ENCODE measurements at places on chromosomes 16 and 17.

DNA sequence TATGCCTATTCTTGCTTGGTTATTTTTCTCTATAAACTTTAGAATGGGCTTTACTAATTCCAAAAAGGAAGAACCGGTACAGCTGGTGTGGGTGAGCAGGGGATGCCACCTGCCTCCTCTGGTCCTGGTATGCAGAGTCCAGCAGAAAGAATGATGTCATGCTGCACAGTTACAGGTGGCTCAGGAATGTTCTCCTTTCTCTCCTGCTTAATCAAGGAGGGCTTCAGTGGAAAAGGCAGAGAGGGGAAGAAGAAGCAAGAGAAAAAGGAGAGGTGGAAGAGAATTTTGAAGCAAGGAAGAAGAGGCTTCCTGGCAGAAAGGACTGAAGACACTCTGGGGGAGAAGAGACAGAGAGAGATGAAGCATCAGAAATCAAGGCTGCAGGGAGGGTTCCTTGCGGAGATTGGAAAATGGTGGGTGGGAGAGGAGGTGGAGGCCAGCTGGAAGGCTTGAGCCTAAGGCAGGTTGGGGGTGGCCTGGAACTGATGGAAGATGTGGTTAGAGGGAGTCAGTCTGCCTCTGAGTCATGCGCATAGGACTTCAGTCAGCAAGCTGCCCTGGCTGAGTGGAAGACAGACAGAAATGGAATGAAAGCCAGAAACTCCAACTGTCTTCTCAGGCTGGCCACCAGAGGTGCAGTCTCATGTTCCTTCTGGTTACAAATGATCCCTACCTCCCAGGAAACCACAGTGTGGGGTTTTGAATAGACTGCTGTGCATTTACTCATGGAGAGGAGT is 64.6 kb upstream of the CRHR1 start:
- DNase-seq, result no peak

GRCh38 chr17:44777394-44778348 is 18.9 kb downstream of the ADAM11 start:
- DNase-seq, result no peak

DNA sequence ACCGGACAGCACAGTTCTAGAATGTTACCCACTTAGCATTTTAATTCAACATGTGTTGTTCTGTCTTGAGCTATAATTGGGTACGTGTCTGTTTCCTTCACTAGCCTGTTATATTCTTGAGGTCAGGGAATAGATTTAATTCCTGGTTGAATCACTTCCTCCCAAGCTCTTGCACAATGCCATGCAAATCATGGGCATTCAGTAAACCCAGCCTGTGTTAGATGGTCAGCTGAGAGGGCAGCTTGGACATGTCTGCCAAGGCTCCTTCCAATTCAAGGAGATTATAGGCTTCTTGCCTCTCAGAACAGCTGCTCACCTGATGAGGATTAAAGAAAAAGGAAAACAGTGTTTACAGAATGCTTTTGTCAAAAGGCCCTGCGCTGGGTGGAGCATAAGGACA is 12.6 kb downstream of the C1QTNF1 start:
- peak; percentile 57 for DNase-seq

- DNase-seq, result no peak
Measured at GRCh38 chr17:80220736-80221215, 549 bp downstream of the SLC26A11 start.

- no peak for DNase-seq
Measured at GRCh38 chr17:73064084-73064938, 28.2 kb downstream of the SLC39A11 start.

DNA sequence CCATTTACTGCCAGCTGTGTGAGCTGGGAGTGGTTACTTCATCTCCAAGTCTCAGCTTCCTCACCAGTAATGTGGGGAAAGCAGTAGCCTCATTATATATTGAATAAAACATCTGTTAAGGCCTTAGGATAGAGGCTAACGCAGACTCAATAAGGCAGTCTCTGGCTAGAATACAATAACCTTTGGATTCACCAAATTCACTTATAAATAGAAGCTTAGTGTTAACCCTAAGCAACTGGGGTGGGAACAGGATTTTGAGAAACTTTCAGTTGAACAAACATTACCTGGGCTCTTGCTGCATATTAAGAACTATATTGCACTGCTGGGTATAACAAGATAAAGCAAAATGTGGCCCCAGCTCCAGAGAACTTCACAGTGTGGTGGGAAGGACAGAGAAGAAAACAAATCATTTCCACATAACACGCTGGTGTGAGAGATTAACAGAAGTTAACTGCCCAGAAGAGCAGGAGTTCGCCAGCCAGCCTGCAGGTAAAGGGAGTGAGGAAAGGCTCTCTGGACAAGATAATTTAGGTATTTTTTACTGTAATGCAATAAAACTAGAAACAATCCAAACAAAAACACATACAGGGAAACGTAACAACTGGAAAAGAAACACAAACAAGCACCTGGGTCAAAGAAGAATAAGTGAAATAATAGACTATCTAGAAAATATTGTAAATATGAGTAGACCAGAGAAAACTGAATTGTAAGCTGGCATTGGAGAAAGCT is 57.0 kb downstream of the USP31 start:
- no peak for DNase-seq

DNA sequence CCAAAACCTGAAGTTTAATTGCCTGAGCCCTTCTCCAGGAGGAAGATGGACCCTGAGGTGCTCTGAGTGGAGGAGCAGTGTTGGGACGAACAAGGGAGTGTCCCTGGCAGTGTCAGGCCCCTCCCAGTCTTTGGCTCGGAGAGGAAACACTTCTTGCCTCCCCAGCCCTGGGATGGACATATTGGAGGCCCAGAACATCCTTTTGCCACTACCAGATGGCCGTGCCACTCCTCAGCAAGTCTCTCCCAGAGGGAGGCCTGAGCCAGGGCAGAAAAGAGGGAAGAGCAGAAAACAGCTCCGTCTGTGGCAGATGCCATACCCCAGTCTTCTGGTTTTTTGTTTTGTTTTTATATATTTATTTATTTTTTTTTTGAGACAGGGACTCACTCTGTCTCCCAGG is 91.5 kb upstream of the CRHR1 start:
- no peak for DNase-seq

DNA sequence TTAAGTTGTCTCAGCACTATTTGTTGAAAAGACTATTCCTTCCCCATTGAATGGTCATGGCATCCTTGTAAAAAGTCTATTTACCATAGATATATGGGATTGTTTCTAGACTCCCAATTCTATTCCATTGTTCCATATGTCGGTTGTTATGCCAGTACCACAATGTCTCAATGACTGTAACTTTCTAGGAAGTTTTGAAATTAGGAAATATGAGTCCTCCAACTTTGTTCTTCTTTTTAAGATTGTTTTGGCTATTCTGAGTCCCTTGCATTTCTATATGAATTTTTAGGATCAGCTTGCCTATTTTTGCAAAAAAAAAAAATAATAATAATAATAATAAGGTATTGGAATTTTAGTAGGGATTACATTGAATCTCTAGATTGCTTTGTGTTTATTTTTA is 43.0 kb upstream of the ABCA3 start:
- DNase-seq, result no peak

DNA sequence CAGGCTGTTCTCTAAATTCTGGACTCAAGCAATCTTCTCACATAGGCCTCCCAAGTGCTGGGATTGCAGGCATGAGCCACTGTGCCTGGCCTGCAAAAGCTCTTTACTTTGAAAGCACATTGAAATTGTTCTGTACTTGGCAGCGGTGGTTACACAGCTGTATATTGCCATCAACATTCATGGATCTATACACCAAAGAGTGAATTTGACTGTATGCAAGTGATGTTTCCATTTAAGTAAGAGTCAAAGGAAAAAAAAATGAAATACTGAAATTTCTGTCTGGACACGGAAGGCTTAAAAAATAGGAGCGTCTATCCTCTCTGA is 450.6 kb upstream of the PSMD7 start:
- DNase-seq, result no peak

DNA sequence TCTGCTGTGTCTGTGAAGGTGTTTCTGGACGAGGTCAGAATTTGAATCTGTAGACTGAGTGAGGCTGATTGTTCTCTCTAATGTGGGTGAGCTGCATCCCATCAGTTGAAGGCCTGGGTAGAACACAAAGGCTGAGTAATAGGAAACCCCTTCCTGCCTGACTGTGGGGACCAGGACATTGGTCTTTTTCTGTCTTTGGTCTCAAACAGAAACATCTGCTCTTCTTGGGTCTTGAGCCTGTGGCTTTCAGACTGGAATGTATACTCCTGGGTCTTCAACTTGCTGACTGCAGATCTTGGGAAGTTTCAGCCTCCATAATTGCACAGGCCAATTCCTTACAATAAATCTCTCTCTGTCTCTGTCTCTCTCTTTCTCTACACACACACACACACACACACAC is 19.6 kb upstream of the LRRC75A start:
- no peak for DNase-seq

- DNase-seq, result no peak
Measured at GRCh38 chr16:53911513-53911912, 207.6 kb downstream of the FTO start.

- no peak for DNase-seq
Measured at GRCh38 chr16:68360547-68360946, 49.7 kb downstream of the PRMT7 start.

GRCh38 chr17:78679495-78680395 is 102.3 kb downstream of the CYTH1 start:
- DNase-seq, result no peak

- no peak for DNase-seq
Measured at GRCh38 chr17:15130426-15130825, 134.7 kb downstream of the PMP22 start.

DNA sequence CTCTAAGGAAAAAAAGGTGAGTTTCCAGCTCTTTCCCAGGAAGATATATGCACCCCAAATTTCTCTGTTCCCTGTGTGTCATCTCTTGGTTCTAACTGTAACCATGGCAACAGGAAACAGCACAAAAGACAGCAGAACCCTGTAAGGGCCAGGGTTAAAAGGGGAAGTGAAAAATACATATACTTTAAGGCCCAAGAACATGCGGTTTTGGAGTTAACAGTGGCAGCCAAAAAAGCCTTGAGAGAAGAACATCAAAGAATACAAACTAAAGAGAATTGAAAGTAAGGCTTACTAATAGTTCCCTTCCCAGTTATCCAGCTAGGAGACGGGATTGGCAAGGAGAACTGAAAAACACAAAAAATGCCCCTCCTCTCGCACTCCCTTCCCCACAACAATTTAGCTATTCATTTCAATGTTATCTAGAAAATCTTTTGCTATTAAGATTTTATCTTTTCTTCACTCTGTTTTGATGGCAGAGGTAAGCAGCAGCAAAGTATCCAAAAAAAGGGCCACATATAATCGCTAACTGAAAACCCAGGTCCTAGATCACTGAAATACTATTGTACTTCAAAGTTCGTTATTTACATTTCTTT is 1.5 kb downstream of the SPOP start:
- no peak for DNase-seq

DNA sequence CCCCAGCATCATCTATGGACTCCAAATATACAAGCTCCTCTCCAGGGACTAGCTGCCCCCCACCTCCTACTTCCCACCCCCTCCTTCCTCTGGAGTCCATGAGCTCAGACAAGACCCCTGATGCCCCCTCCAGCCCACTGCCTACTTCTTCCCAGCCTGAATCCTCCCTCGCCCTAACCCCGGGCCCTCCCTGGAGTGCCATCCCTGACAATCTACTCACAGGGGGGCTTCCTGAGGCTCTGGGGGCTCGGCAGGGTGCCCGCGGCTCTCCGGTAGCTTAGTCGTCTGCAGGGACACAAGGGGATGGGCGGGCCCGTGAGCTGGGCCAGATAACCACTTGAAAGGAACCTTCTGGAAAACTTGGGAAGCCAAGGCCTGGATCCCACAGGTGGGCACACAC is 15.1 kb downstream of the MPP3 start:
- no peak for DNase-seq

DNA sequence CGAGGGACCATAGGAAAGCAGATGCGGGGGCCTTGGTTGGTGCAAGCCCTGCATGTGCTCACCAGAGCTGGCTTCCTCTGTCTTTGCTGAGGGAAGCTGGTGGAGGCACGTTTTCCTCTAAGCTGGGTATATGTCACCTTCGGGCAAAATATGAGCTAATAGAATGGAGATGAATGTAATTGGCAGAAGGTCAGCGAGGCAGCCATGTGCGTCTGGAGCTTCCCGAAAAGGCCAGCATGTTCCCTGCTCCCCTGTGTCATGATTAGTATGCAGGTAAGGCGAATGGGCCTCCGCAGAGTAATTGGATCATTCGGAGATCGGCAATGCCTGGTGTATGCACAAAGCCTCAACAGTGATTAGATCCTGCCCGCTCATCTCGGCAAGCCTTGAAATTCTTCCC is 806.2 kb upstream of the EEF2KMT start:
- no peak for DNase-seq

DNA sequence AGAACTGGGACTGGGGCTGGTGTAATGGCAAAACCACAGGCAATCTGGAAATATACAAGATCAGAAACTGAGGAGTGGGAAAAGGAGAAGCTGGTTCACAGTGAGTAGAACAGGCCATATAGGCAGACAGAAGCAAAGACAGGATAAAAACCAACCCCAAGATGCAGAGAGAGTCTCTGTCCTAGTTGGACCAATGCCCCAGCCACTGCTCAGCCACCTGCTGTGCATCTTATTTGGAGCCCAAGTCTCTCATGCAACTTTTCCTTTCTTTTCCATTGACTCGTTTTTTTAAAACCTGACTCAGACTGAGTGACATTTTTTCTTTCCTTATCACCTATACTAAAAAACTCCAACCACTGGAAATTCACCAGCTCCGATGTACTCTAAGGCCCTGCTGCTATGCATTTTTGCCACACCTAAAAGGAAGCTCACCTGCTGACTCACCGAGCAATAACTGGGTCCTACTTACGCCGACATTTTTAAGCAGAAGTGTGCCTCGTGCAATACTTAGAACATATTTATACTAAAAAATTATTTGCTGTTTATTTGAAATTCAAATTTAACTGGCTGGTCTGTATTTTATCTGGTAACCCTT is 100.8 kb upstream of the XYLT1 start:
- DNase-seq, result no peak

DNA sequence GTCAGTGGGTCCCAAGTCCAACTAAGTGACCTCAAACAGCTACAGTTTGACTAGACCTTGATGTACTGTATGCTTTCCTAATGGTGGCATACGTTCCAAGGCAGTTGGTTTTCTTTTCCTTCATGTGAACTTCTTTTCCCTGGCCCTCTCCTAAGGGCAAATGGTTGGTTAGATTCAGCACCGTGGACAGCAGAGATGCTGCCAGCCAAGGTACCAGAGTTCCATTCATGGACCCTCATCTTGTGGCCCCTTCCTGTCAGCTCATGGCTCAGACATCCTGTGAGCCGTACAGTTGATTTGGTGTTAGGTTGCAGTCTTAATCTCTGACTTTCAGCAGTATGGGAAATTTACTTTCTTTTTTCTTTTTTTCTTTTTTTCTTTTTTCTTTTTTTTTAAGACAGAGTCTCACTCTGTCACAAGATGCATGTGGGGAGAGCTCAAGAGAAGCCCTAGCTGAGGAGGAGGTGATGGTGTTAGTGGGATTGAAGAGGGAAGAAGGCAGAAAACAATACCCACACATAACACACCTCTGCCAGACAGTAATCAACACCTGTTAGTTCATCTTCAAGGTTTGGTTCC is 122.4 kb downstream of the USP31 start:
- DNase-seq, result no peak

DNA sequence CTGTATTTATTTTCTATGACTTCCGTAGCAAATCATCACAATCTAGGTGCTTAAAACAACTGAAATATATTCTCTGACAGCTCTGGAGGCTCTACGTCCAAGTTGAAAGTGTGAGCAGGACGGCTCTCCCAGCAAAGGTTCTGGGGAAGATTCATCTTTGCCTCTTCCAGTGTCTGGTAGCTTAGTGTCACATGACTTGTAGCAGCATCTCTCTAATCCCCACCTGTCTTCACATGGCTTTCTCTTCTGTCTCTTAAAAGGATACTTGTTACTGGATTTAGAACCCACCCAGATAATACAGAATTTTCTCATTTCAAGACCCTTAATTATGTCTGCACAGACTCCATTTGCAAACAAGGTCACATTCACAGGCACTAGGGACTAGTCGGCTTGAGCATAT is 687.7 kb upstream of the RBFOX1 start:
- no peak for DNase-seq
